ENCODE measurements at places on chromosomes 3 and 15.

DNA sequence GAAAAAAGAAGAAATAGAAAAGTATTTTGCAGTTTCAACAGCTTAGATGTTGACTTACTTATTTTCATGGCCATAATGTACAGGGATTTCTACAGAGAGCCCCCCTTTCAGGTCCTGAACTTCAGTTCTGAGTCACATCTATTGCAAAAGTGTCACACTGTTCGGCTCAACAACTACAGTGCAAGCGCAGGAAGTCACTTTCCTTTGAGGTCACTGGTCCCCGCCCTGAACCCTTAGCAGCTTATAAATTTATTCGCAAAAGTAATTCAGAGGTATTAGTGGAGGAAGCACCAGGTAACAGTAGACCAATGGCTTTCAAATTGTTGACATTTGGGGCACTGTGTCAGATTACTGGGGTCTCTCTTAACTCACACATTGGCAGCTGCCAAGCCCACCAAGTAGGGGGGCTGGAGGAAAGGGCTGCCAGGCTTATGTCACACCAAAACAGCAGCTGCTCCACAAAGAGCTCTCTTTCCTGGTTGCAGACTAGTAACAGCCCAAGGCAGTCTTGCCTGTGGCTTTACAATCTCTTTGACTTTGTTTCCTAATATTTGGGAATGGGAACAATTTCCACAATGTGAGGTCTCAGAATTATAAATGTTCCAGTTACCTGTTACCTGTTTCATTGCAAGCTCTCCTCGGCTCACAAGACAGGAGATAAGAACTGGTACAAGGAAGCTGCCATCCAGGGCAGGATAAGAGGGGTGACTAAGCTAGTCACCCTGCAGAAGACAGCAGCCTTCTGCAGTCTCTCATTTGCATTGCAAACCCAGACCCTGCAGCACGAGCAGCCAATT, 130.2 kb upstream of the STRIT1 start:
- DNase-seq = no peak

GRCh38 chr15:60563539-60564404, 84.8 kb upstream of the ICE2 start:
- no peak for DNase-seq

DNA sequence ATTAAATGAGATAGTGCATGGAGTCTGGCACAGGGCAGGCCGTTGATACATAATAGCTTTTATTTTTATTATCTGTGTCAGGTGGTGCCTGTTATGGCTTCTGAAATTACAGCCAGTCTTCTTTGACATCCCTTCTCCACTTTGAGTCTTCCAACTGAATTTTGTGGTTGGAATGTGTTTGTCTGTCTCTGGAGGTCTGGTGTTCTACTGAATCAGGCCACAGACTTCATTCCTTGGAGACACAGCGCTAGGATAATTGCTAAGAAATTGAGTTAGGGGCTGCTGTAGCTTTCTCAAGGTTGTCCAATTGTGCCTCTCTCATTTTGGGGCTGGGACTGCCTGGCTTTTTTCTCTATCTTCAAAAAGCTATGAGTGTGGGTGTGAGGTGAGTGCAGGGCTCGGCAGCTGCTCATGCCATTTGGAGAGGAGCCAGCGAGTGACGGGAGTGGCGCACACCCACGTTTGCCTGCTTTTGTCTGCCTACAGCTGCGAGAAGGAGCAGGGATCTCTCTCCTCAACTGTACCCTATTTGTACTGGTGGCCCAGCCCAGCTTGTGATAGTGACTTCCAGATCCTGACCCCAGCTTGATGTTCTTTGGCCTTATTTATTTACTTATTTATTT, 49.8 kb upstream of the SYN2 start:
- DNase-seq = no peak

GRCh38 chr3:195245531-195245951, 25.4 kb downstream of the XXYLT1 start:
- DNase-seq = no peak

GRCh38 chr3:162152636-162153035, 656.0 kb downstream of the OTOL1 start:
- no peak for DNase-seq

DNA sequence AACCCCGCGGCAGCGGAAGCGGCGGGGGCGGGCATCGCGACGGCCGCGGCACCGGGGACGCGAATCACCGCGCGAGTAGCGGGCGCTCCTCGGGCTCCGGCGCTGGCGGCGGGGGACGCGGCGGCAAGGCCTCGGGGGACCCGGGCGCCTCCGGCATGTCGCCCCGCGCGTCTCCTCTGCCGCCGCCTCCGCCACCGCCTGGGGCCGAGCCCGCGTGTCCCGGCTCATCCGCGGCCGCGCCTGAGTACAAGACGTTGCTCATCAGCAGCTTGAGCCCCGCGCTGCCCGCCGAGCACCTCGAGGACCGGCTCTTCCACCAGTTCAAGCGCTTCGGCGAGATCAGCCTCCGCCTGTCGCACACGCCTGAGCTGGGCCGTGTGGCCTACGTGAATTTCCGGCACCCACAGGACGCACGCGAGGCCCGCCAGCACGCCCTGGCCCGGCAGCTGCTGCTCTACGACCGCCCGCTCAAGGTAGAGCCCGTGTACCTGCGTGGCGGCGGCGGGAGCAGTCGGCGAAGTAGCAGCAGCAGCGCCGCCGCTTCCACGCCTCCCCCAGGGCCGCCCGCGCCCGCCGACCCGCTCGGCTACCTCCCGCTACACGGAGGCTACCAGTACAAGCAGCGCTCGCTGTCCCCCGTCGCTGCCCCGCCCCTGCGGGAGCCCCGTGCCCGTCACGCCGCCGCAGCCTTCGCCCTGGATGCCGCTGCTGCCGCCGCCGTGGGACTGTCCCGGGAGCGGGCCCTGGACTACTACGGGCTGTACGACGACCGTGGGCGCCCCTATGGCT, 675 bp downstream of the RBM15B start:
- DNase-seq = no peak

All from stimulated activated CD8-positive, alpha-beta memory T cell treated with anti-CD3 and anti-CD28 coated beads, Interleukin-15, amount 100 ng/mL, for 48 hours (primary cell).